B cell (primary cell): ENCODE measurements at places on chromosomes 7 and 10. TPM values are rescaled to one million over a fixed set of nuclear protein-coding genes. Genes with fewer than 3 reads are reported as not detected.
A peak's percentile ranks its signal among the peaks of the same experiment; 100 is the strongest.

Gene KIAA1217
- total RNA-seq = 0.53 and 0.67 TPM in 2 replicates

Gene SFTPA1
- total RNA-seq = not detected in 2 replicates

Gene TRIM50
- total RNA-seq = not detected in 2 replicates

Gene DOCK4
- 4.1 and 5.3 TPM in 2 replicates for total RNA-seq

Gene AKR1D1
- total RNA-seq = not detected in 2 replicates

Gene HECW1
- not detected in 2 replicates for total RNA-seq

Gene MEOX2
- total RNA-seq = not detected in 2 replicates

Gene CTAGE6
- total RNA-seq = 1.9 TPM in 2 replicates

Gene CBLL1
- total RNA-seq = 49.9 and 57.2 TPM in 2 replicates

Gene HABP2
- total RNA-seq = 0.10 TPM in 1 of 2 replicates, not detected in the other

DNA sequence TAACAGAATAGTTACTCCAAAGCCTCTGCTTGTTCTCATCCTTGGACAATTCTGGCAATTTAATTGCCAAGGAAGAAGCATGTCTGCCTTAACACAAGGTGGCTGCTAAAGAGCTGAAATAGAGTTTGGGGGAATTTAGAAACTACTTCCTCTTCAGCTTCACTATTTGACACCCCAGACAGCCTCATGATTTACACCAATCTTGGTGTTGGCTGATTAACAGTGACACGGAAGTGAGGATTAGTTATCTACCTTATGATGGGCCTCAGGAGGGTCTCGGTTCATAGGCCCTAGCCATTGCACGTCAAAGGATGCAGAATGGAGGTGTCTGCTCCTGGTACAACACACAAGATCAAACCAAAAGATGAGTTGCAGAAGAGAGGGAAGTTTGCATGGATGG is 102.4 kb downstream of the RELN start:
- no peak overlapping the region for H3K27ac ChIP-seq
- no peaks in the 10 kb centered on the region for H3K27me3 ChIP-seq
- DNase-seq = no peak
- no peaks in the 10 kb centered on the region for H3K4me1 ChIP-seq

- no peak for DNase-seq
- H3K27me3 ChIP-seq = no peaks in the 10 kb centered on the region
- H3K4me1 ChIP-seq = no peaks in the 10 kb centered on the region
- H3K4me3 ChIP-seq = no peak overlapping the region
- no peak overlapping the region for H3K27ac ChIP-seq
- no peaks in the 10 kb centered on the region for H3K36me3 ChIP-seq
Measured at GRCh38 chr10:128694168-128694850, 568.1 kb upstream of the MKI67 start.

DNA sequence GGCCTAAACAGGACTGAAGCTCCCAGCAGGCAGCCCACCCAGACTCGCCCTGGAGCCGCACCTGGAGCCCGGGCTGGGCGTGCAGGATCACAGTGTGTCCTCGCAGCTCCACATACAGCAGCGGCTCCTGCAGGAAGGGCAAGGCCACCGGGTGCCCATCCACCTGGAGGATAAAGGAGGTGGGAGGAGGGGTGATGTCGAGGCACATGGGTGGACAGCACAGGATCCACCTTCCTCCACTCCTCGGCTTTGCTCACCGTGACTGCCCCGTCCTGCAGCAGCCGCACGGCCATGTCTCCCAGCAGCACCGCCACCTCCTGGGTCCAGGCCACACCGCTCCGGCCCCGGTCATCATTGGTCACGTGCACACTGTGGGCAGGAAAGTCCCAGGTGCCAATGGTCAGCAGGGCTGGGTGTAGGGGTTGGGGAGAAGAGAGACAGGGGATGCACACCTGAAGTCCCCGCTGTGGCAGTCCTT is 16.8 kb downstream of the ATP6V1F start:
- DNase-seq = no peak
- no peaks in the 10 kb centered on the region for H3K36me3 ChIP-seq
- no peaks in the 10 kb centered on the region for H3K27me3 ChIP-seq
- H3K27ac ChIP-seq = no peak overlapping the region

DNA sequence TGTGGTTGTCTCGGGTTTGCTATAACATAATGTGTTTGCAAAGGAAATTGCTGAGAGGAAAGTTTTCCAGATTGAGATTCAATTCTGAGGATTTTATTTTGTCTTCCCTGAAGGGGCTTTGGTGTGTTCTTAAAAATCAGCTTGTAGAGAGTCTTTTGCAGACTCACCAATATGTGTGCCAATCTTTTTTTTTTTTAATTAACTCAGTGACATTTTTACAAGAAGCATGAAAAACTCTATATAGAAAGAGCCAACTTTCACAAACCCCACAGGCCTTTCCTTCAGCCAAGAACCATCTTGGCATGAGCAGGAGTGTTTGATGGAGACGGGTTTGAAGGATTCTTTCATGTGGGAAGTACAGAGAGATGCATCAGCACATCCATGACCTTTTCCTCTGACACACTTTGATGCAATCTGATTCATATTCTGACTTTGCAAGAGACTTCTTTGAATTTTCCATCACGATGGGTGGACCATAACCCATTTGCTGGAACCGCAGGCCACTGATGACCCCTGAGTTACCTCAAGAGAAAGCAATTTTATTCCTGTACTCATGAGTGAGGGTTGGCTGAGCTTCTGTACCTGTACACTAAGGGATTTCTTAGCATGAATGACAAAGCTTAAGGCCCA is 892.6 kb downstream of the XPNPEP1 start:
- no peak overlapping the region for H3K4me3 ChIP-seq
- no peak for DNase-seq
- no peaks in the 10 kb centered on the region for H3K36me3 ChIP-seq
- H3K4me1 ChIP-seq = no peaks in the 10 kb centered on the region
- H3K27ac ChIP-seq = no peak overlapping the region

- peaks cover 42% of the 10 kb centered on the region for H3K36me3 ChIP-seq
- H3K4me3 ChIP-seq = no peak overlapping the region
- no peak for DNase-seq
- H3K27ac ChIP-seq = no peak overlapping the region
Measured at GRCh38 chr10:125797994-125798662, 22.5 kb upstream of the MMP21 start.

DNA sequence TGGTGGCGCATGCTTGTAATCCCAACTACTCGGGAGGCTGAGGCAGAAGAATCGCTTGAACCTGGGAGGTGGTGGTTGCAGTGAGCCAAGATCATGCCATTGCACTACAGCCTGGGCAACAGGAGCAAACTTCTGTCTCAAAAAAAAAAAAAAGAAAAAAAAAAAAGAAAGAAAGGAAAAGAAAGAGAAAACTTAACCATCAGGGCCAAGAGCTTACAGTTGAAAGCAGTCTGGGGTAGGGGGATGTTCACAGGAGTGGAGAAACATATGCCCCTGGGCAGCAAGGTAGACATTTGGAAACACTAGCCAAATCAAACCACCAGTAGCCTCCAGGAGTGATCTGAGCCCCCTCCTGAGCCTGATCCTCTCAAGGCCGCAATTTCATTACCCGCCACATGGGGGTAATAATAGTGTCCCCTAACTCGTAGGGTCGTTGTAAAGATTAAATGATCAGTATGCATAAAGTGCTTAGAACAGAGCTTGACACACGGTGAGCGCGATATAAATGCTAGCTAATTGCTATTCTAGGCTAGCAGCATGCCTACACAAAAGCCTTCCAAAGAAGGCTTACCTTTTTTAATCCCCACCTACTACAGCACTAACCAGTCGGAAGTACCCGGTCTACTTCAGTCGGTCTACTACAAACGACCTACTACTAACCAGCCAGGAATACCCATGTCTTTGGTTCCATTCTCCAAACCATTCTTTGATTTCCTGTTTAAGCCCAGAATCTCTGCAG is 274.3 kb upstream of the NEBL start:
- H3K4me1 ChIP-seq = no peaks in the 10 kb centered on the region
- H3K36me3 ChIP-seq = no peaks in the 10 kb centered on the region
- no peaks in the 10 kb centered on the region for H3K27me3 ChIP-seq
- H3K4me3 ChIP-seq = no peak overlapping the region
- H3K27ac ChIP-seq = no peak overlapping the region

DNA sequence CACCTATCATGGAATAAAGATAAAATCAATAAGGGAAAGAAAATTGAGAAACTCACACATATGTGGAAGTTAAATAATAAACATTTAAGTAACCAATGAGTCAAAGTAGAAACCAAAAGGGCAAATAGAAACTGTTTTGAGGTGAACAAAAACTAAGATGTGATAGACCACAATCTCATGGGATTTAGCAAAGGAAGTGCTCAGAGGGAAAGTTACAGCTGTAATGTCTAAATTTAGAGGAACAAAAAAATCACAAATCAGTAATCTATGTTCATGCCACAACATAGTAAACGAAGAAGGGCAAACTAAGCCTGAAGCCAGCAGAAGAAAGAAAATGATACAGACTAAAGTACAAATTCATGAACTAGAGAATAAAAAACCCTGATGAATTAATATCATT is 16.3 kb downstream of the CYP3A4 start:
- H3K27ac ChIP-seq = no peak overlapping the region
- H3K4me1 ChIP-seq = peaks cover 11% of the 10 kb centered on the region
- H3K4me3 ChIP-seq = no peak overlapping the region
- DNase-seq = peak; percentile 18

DNA sequence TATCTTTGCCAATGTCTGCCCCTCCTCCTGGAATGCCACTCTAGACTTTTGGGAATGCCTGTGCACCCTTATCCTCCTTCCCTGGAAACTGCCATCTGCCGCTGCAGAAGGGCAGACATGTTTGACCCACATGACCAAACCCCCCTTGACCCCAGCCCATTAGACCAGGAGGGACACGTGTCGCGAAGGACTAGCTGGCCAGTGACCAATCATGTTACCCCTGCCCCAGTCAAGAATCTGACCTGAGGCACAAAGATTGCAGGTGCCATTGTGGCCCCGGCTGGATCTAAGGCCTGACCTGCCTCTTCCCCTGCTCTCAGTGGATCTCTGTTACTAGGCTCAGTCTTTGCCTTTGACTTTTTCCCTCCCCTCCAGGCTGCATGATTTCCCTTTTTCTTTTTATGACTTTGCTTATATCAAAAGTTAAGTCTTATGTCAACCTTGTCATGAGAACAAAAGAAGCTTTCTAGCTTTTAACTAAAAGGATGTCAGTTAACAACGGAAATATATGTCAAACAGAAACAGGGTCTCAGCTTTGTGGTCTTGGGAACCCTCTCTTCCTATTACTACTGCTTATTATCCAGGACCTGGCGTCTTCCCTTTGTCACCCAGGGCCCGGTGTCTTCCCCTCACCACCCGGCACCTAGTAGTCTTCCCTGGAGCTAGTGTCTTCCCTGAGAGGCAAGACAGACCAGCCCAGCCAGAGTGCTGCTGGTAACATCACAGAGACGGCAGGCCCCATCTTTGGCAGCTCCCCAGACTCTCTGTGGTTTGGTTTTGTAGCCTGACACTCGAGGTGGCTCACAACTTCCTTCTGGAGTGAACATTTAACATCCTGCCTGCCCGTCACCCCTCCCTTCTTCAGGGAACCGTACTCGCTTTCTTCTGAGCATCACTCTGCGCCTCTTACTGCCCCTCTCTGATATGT is 24.4 kb upstream of the PPIF start:
- no peaks in the 10 kb centered on the region for H3K36me3 ChIP-seq
- H3K4me1 ChIP-seq = peaks cover 16% of the 10 kb centered on the region
- peak; percentile 51 for DNase-seq
- H3K27ac ChIP-seq = peak overlapping the region; percentile 20
- H3K4me3 ChIP-seq = no peak overlapping the region

DNA sequence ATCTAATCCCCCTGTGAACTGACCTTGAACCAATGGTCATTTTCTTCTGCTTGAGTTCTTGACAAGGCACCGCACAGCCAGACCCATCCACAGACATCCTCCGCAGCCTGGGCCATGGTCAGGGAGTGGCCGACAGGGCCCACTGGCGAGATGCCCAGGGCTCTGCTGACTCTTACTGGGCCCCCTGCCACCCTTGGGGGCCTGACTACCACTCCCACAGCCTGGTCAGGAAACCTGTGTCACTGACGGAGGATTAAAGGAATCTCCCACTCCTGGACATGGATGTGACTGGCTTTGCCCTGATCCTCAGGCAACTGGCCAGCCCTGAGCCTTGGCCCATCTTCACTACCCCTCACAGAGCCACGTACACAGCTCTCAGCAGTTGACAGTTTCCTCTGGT is 50.4 kb upstream of the ENO4 start:
- no peak overlapping the region for H3K27ac ChIP-seq
- H3K36me3 ChIP-seq = no peaks in the 10 kb centered on the region
- H3K4me1 ChIP-seq = no peaks in the 10 kb centered on the region
- no peaks in the 10 kb centered on the region for H3K27me3 ChIP-seq
- DNase-seq = no peak

- H3K36me3 ChIP-seq = no peaks in the 10 kb centered on the region
- H3K27me3 ChIP-seq = no peaks in the 10 kb centered on the region
- no peaks in the 10 kb centered on the region for H3K4me1 ChIP-seq
- no peak overlapping the region for H3K27ac ChIP-seq
- DNase-seq = no peak
- H3K4me3 ChIP-seq = no peak overlapping the region
Measured at GRCh38 chr10:23406409-23406808, 32.5 kb upstream of the OTUD1 start.

GRCh38 chr7:15554081-15554480 is 7.7 kb downstream of the AGMO start:
- no peak overlapping the region for H3K4me3 ChIP-seq
- no peak overlapping the region for H3K27ac ChIP-seq
- no peak for DNase-seq
- H3K27me3 ChIP-seq = no peaks in the 10 kb centered on the region

GRCh38 chr7:17640730-17641377 is 299.4 kb downstream of the SNX13 start:
- H3K4me1 ChIP-seq = no peaks in the 10 kb centered on the region
- peak; percentile 34 for DNase-seq
- H3K27ac ChIP-seq = no peak overlapping the region
- H3K27me3 ChIP-seq = no peaks in the 10 kb centered on the region

DNA sequence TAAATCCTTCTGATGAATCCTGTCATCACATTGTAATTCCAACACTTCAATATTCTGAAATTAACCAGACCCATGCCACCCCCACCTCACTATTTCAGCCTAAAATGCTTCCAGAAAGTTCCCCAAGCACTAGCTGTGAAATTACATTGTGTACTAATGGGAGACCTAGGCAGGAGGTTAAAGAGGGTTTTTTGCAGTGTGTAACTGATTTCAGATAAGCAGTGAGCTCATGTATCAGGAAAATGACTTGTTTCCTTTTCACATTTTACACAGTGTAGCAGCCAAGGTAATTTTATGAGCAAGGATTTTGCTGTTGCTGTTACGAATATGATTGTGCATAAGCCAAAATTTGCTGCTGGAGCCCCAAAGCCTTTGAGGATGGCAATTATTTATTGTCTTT is 129.0 kb downstream of the INHBA start:
- H3K4me3 ChIP-seq = no peak overlapping the region
- H3K4me1 ChIP-seq = no peaks in the 10 kb centered on the region
- no peaks in the 10 kb centered on the region for H3K27me3 ChIP-seq
- no peaks in the 10 kb centered on the region for H3K36me3 ChIP-seq
- DNase-seq = no peak

- no peaks in the 10 kb centered on the region for H3K36me3 ChIP-seq
- H3K4me3 ChIP-seq = no peak overlapping the region
- no peaks in the 10 kb centered on the region for H3K27me3 ChIP-seq
Measured at GRCh38 chr7:137025469-137026175, 157.2 kb downstream of the CHRM2 start.

DNA sequence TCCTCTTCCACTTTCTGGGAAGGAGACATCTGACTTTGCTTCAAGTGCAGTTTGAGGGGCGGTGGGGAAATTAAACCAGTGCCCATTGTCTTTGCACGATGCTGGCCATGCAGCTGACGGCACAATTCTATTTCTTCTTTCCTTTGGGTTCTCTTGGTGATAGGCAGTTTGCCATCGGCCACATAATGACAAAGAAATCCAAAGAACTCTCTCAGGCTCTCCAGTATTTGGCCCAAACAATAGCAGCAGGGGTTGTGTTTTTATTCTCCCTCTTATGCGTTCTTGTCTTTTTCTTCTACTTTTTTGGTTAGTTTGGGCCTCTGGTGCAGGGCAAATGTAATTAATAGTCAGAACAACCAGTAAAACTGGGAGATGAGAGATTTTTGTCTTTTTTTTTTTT is 147.0 kb downstream of the EMX2 start:
- H3K36me3 ChIP-seq = no peaks in the 10 kb centered on the region
- H3K4me1 ChIP-seq = no peaks in the 10 kb centered on the region
- H3K4me3 ChIP-seq = no peak overlapping the region
